ENCODE measurements at places on chromosomes 16 and 17. TPM values are rescaled to one million over a fixed set of nuclear protein-coding genes. Genes with fewer than 3 reads are reported as not detected.

DNA sequence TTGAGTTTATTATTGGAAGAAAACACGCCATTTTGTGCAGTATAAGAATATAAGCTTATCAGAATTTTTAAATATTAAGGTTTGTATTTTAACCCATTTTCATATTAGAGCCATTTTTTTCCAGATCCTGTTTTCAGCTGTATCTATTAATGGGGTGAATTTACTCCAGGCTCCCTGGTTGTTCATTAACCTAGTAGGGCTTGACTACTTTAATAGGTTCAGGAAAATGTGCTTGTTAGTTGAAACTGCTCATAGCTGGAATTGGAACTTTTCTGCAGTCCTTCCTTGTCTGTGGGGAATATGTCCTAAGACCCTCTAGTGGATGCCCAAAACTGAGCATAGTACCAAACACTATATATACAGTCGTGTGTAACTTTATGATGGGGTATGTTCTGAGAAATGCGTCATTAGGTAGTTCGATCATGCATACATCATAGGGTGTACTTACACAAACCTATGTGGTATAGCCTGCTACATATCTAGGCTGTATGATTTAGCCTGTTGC, 28.0 kb downstream of the NFAT5 start:
- ATAC-seq, result no peak

- no peak for ATAC-seq
Observed at GRCh38 chr17:11953924-11954323, 43.4 kb downstream of the ZNF18 start.

- ATAC-seq, result no peak
Observed at GRCh38 chr16:71666928-71667707, 41.1 kb downstream of the MARVELD3 start.

DNA sequence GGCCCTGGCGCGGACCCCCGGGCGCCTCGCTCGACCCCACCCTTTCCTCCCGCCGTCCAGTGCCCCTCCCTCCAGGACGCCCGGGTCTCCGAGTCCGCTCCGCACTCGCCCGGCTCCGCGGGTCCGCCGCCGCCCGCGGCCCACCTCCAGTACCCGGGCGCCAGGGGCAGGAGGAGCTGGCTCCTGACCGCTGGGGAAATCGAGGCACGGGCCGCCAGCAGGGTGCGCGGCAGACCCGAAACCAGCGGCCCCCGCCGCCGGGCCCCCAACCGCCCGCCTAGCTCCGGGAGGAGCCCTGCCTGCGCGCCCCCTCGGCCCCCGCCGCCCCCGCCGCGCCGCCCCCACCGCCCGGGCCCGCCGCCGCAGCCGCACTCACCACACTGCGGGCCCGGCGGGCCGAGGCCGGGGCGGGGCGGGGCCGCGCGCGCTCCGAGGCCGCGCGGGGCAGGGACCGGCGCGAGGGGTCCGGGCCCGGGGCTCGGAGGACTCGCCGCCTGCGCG, 333 bp downstream of the MAFG start:
- no peak for ATAC-seq

- ATAC-seq, result no peak
Observed at GRCh38 chr16:74691093-74691855, 9.4 kb downstream of the MLKL start.

DNA sequence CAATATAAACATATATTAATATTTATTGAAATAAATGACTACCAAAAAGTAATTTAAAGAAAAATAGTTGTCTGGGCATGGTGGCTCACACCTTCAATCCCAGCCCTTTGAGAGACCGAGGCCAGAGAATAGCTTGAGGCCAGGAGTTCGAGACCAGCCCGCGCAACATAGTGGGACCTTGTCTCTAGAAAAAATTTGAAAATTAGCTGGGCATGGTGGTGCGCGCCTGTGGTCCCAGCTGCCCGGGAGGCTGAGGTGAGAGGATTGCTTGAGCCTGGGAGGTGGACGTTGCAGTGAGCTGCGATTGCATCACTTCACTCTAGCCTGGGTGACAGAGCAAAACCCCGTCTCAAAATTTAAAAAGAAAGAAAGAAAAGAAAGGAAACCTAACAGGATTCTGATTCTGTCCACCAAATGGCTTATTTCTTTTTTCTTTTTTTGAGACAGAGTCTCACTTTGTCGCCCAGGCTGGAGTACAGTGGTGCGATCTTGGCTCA, 3.4 kb upstream of the BPTF start:
- no peak for ATAC-seq

DNA sequence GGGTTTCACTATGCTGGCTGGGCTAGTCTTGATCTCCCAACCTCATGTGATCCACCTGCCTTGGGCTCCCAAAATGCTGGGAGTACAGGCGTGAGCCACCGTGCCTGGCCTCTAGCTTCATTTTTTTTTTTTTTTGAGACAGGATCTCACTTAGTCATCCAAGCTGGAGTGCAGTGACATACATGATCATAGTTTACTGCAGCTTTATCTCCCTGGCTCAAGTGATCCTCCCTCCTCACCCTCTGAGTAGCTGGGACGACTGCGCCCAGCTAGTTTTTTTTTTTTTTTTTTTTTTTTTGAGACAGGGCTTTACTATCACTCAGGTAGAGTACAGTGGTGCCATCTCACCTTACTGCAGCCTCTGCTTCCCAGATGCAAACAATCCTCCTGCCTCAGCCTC, 9.7 kb downstream of the RPA1 start:
- no peak for ATAC-seq

DNA sequence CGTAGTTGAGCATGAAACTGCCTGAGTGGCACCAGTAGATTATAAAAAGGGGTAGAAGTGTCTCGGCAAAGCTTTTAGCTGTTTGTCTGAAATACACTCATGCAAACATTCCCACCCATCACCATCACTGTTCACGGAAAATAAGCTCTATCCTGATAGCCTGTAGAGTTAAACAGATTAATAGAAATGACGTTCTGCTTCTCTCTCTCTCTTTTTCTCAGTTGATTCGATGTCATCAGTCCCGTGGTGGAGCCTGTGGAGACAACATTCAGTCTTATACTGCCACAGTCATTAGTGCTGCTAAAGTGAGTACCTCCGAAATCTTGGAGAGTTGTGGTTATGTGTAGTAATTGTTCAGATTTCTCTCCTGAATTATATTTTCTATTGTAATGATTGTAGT, 224.7 kb downstream of the BCAS3 start:
- no peak for ATAC-seq

- ATAC-seq, result peak; percentile 42
Observed at GRCh38 chr16:75304521-75305363, 53.3 kb upstream of the BCAR1 start.

DNA sequence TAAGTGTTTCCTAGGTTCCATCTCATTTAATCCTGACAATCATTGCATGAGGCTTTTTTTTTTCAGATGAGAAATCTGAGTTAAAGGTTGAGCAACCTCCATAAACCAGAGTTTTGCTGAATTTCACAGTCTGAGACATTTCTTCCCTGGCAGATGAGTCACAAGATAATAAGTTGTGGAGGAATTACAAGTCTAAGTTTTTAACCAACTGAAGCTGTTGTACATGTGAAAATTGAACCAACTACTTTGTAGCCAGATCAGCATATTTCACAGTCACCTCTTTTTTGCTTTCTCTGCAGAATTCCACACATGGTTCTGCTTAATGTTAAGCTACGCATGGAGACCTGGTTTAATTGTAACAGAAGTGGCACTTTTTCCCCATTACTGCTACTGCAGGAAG, 765.6 kb downstream of the CDH11 start:
- ATAC-seq, result no peak

- no peak for ATAC-seq
Observed at GRCh38 chr16:70730031-70730430, 44.2 kb upstream of the MTSS2 start.

DNA sequence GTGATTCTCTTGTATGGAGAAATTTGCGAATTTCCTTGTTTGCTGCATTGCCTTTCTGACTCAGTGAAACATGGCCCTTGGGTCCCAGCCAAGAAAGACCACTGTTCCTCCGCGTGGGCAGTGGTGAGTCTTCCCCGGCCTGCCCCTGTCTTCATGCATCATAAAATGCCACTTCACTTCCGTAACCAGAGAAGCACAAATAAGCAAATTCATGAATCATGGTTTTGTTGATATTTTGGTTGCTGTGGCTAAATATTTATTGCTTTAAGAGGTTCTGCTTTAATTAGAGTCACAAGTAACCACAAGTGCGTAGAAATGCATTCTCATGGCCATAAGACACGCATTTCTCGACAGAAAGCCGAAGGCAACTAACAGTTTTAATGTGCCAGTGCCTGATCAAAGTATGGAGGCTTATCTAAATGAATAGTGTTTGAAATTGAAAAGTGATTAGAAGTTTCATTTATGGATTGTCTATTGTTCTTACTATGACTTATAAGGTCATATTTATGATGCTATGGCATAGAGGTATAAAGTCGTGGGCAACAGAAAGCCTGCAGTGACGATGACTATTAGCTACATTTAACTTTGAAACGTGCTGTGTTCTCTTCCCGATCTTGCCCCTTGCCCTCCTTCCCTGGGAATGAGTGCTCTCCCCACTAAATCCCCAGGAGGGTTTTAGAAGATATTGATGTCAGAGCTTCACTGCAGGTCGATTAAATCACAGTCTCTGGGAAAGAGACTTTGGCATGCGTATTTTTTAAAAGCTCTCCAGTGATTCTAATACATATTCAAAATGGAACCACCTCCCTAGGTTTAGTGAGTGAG, 76.0 kb downstream of the WIPI1 start:
- no peak for ATAC-seq

- ATAC-seq, result peak; percentile 45
Observed at GRCh38 chr17:75875940-75876189, 2.5 kb downstream of the TRIM47 start.

- ATAC-seq, result no peak
Observed at GRCh38 chr17:39916918-39917317, 1.5 kb downstream of the GSDMB start.

DNA sequence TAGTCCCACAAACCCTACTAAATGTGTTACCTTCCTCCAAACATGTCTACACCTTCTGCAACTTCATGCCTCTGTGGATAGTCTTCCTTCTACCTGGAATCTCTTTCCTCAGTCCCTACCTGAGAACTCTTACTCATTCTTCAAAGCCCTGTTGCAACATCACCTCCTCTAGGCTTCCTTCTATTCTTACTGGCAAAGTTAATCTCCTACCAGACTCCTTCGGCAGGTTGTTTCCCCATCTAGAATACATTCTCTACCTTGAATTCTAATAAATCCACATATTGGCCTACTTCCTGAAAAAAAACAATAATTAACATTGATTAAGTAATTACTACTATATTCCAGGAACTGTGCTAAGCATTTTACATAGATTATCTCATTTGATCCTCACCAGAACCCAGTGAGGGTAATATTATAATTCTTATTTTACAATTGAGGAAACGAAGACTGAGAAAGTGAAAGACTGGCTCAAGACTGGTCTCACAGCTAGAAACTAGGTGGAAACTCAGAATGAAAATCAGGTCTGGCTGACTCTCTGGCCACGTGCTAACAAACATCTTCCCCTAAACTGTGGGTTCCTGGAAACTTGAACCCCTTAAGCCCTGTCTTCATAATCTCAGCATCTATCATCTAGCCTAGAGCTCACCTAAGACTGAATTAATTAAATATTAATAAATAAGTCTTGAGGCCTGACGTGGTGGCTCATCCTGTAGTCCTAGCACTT, 4.6 kb upstream of the STAT3 start:
- peak; percentile 19 for ATAC-seq

- ATAC-seq, result no peak
Observed at GRCh38 chr17:2952174-2952845, 111.1 kb downstream of the OR1D5 start.

GRCh38 chr17:78492116-78492799, 84.9 kb downstream of the DNAH17 start:
- no peak for ATAC-seq

- no peak for ATAC-seq
Observed at GRCh38 chr16:17947165-17947564, 389.4 kb downstream of the NPIPA8 start.

GRCh38 chr16:67593288-67593687, 31.0 kb downstream of the CTCF start:
- ATAC-seq, result no peak

- ATAC-seq, result no peak
Observed at GRCh38 chr17:19269106-19269505, 31.9 kb downstream of the EPN2 start.

GRCh38 chr16:55773859-55774549, 58.9 kb downstream of the CES1 start:
- ATAC-seq, result peak; percentile 8

GRCh38 chr16:75475420-75475847, 10.9 kb upstream of the TMEM170A start:
- ATAC-seq, result peak; percentile 89

- ATAC-seq, result peak; percentile 17
Observed at GRCh38 chr17:10050597-10051101, 145.6 kb upstream of the RCVRN start.

- ATAC-seq, result no peak
Observed at GRCh38 chr17:63142836-63143235, 176.8 kb downstream of the TANC2 start.

- ATAC-seq, result no peak
Observed at GRCh38 chr16:79390481-79391051, 210.0 kb downstream of the MAF start.

DNA sequence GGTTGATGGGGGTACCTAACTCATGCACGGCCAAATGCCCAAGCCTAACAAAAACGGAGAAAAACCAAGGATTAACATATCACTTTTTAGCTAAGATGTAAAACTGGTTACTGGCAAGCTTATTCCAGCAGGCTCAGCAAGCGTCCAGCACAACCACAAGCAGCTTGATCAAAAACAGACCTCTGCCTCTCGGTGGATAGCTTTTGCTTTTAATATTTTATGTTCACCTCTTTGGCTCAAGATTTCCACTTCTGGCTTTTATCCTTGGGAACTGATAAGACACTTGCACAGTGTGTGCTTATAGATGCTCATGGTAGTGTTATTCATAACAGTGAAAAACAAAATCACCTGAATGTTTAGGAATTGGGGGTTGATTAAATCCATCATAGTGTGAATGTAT, 206.9 kb upstream of the CACNG5 start:
- no peak for ATAC-seq

GRCh38 chr16:30992276-30992780, 7.3 kb downstream of the HSD3B7 start:
- no peak for ATAC-seq

DNA sequence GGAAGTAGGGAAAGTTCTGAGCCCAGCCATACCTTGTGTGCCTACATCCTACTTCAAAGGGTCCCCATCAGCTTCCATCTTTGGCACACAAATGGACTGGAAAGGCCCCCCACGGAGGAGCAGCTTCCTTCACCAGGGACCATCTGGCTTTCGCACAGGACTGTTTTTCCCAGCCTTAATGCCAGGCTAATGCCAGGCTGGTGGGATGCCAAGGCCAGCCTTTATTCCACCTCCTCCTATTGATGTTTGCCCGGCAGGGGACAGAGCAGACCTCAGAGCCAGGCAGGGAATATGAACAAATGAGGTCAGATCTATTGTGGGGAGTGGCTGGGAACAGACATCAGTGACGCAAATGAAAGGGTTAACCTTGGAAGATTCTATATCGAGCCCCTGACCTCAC, 5.7 kb downstream of the GPR179 start:
- no peak for ATAC-seq

The BORCS6 gene
- 6.3 TPM for total RNA-seq

The IRX6 gene
- 0.08 TPM for total RNA-seq

The SYT17 gene
- total RNA-seq, result 2.0 TPM

The CCT6B gene
- 0.96 TPM for total RNA-seq

The KRTAP2-2 gene
- not detected for total RNA-seq

The SCIMP gene
- 0.72 TPM for total RNA-seq

The TNFRSF13B gene
- 0.28 TPM for total RNA-seq

Data from esophagus mucosa (tissue), 1 donor.